ENCODE measurements at places on chromosomes 4 and X. TPM values are rescaled to one million over a fixed set of nuclear protein-coding genes. Genes with fewer than 3 reads are reported as not detected.
A peak's percentile ranks its signal among the peaks of the same experiment; 100 is the strongest.

DNA sequence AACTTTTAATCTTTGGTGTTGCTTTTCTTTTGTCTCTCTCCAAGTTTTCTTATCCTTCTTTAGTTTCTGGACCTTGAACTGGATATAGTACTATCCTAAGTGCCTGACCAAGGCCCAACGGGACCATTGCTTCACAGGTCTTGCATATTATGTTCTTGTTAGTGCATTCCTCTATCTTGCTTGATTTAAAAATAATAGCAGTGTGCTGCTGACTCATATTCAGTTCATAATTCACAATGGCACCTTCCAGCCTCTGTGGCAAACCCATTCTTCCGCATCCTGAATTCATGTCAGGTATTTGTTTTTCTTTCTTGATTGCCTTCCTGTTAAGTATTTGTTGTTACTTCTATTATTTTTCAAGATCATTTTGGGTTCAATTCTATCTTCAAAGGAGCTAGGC, 197.1 kb upstream of the GIMD1 start:
- no peak for DNase-seq

Gene SLC25A14
- 6.3 TPM for total RNA-seq

Gene HSD17B13
- total RNA-seq: 1.1 TPM

- peak; percentile 47 for DNase-seq
Observed at GRCh38 chrX:154412468-154412867, 1.1 kb downstream of the TAFAZZIN start.

Data from left colon (tissue), 2 donors.